ENCODE measurements at places on chromosomes 6 and 20.

DNA sequence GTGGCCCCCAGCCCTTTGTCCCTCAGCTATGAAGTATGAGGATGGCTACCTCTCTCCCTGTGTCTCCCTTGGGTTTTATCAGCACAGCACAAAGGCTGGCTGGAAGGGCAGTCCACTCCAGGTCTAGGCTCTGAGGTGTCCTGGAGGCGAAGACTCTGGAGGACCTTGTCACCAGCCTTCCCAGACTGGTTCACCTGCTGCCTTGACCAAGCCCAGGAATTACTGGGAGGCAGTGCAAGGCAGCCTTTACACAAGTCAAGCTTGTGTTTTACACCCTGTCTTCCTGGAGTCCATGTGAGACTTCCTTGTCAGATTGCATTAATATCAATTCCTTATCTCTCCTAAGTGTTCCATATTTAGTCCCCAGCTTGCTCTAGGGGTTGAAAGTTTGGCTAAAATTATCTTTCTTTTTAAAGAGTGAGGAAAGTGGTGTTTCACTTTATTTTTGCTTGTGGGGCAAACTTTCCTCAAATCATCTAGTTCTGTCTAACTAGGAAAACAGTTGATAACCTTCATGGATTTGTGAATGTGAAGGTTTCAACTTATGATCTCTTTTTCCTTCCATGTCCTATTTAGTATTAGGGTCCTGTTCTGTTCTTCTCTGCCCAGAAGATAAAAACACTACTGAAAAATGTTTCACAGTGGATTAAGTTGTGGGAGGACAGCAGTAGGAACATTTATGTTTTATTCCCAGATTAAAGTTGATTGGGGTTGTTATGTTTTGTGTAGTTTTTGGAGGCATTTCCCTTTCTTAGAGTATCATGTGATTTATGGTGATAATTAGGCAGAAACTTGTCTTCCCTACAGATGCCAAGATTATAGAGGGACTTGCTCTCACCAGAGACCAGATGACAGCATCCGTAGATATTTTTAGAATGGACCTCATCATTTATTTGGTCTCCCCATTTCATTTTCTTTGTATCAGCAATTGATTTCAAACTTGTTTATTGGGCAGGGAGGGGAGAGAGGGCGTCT is 114.8 kb downstream of the FOXO3 start:
- DNase-seq: no peak

DNA sequence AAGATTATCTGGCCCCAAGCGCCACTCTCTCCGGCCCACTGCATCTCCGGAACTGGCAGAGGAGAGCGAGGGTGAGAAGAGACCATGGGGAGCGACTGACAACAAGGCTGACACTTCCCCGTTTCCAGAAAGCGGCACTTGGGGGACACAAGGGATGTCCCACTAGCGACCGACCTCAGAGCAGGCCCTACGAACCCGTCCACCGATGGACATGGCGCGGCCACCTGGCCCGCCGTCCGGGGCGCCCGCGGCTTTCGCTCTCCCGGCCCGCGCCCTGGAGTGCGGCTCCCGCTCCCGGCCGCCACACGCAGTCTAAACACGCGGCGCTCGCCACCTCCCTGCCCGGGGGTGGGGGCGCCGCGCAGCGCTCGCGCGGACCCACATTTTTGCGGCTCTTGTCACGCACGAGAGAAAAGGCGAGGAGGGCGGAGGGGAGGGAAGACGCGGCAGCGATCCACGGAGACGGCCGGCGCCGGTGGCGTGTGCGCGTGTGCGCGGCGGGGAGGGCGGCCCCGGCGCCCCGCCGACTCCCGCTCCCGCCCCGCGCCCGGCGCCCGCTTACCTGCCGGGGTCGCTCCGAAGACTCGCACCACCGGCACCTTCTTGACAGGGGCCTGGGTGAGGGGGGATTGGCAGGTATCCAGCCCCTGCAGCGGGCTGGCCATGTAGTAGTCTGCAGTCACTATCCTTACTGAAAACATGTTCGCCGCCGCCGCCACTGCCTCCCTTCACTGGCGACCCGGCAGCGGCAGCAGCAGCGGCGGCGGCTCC is 645 bp downstream of the REV3L start:
- DNase-seq: peak; percentile 76

DNA sequence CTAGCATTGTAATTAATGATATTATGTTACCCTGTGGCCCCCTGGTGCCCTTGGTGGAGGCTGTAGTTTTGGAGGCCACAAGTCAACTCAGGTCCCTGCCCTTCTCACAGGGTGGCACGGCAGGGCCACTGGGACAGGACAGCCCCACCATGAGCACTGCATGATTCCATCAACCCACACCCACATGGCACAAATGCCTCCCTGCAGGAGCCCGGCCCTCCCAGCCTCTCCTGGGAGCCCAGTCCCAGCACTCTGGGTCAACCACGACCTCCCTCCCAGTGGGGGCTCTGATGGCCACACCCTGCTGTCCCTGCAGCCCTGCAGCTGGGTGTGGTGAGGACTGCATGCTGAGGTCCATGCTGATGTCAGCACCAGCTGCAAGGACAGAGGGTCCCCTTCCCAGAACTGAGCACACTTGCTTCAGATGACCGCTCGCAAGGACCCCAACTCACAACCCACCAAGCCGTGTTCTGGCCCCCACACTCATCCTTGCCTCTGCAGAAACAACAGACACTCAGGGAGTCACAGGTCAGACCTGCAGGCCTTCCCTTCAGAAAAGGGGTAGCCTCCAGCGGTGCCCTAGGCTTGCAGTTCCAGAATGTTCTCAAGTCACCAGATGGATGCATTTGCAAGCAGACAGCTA is 15.7 kb upstream of the CST7 start:
- DNase-seq: no peak

DNA sequence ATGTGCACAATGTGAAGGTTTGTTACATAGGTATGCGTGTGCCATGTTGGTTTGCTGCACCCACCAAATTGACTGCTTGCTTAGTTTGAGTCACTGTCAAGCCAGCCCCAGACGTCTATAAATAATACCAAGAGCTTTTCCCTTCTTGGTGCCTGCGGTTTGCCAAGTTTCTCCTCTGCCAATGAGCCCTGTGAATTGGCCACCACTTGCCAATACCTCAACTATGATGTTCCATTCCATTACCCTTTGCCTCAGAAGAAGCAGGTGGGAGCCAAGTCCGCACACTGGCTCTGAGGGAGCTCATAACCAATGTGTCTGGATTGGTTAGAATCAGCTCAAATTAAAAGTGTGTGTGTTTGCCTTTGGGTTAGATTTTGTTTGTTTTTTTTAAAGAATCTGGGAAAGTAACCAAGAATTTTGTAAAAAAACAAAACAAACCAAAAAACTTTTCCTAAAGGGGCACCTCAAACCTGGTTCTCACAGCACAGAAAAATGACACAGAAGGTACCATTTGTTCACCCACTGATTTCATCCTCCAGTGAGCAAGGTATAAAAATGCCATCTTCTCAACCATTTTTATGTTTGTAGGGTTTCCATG is 244.7 kb upstream of the PRND start:
- DNase-seq: no peak

DNA sequence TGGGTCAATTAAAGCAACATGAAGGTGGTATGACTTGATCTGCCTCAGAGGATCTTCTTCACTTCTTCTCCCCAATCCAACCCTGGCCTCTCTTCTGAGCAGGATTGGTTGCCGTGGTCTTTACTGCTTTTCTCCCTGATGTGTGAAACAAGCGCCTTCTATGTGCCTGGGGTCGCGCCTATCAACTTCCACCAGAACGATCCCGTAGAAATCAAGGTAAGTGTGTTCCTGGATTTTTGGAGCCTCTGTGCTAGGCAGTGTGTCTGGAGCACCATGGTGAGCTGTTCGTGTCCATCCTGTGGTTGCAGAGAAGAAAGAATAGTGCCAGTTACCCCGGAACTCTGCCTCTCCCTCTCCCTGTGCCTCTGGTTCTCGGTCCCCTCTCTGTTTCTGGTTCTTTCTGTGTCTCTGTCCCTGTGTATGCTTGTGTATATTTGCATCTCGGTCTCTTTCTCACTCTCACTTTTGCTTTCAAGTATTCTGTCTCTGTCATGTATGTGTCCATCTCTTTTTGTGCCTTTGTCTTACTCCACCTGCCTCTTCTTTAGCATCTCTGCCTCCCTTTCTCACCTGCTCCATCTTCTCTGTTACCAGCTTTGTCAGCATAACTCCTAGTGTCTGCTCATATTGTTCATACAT is 23.5 kb downstream of the TM9SF4 start:
- DNase-seq: no peak

- no peak for DNase-seq
Observed at GRCh38 chr6:116412270-116412669, 41.5 kb downstream of the DSE start.

DNA sequence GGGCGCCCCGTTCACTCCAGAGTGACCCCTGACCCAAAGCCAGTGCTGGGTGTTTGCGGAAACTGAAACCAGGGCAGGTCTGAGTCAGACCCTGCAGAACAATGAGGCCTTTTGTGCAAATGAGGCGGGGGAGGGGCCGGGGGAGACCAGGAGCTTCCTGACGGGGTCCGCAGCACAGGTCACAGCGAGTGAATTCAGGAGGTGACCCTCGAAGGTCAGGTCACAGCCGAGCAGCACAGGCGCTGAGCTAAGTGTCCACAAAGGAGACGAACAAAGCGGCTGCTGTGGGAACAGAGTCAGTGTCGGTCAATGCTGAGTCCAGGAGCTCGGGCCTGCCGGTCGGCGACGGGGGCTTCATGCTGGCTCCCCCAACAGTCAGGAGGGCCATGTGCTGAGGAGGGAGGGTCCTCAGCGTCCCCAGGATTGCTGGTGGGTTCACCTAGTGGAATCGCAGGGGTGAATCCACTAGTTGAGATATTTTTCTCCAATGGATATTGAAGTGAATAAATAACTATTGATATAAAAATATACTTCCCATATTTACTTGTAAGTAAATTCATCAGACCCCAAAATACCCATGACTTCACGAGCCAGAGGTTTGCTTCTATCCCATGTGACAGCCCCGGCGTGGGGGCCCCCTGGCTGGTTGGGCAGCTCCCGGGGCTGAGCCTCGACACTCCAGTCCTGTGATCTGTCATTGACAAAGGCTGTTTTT is 188.4 kb upstream of the SULF2 start:
- DNase-seq: no peak

- DNase-seq: peak; percentile 42
Observed at GRCh38 chr20:13690943-13691342, 52.2 kb upstream of the TASP1 start.

- DNase-seq: no peak
Observed at GRCh38 chr6:137871831-137872454, 4.9 kb downstream of the TNFAIP3 start.

DNA sequence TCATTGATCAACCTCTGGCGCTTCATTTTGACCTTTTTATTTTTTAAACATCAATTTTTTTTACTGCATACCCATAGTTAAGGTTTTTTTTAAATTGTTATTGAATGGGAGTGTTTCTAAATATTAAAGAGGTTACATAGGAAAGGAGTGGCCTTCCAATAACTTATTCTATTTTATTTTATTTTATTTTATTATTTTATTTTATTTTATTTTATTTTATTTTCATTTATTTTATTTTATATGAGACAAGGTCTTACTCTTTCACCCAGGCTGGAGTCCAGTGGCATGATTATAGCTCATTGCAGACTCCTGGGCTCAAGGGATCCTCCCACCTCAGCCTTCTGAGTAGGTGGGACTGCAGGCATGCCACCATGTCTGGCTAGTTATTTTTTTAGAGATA is 30.2 kb downstream of the DOP1A start:
- DNase-seq: no peak

DNA sequence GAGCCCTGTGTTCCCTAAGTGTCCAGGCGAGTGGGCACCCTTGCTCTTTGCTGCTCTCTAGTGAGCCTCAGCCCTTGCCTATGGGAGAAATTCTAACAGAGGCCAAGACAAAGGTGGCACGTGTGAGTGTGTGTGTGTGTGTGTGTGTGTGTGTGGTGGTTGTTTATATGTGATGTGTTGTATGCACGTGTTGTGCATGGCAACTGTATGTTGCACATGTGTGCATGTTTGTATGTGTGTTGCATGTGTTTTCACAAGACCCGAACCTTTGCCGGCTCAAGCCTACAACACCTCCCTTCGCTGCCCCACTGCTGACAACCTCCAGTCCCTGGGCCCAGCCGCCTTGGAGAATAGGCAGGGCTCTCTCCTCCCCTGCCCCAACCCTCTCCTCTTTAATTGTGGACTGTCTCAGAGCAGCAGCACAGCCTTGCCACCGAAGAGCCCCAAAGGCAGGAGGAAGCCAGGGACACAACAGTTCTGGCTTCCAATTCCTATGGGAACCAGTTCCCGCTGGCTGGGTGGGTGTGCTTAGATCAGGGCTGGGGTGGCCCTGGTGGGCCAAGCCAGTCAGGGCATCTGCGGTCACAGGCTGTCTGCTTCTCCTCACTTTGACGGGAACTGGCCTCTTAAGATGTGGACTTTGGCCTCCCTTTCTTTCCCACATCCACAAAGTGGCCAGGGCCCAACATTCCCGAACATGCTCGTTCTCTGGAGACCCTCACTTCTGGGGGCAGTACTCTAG is 2.7 kb downstream of the KCNK16 start:
- peak; percentile 60 for DNase-seq

GRCh38 chr6:71277926-71278600 is 10.5 kb upstream of the OGFRL1 start:
- DNase-seq: no peak

DNA sequence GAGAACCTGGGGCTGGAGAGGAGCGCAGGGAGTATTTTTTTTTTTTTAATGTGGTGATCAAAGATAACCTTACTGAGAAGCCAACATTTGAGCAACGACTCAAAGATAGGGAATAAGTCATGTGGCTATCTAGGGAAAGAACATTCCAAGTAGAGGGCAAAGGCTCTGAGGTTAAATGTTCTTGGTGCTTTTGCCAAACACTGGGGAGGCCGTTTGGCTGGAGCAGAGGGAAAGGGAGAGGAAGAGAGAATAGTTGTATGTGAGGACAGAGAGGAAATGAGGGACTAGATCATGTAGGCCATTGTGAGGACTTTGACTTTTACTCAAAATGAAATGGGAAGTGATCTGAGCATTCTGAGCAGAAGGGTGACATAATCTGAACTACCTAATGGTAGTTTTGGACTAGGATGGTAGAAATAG is 27.8 kb downstream of the ACSS2 start:
- no peak for DNase-seq

DNA sequence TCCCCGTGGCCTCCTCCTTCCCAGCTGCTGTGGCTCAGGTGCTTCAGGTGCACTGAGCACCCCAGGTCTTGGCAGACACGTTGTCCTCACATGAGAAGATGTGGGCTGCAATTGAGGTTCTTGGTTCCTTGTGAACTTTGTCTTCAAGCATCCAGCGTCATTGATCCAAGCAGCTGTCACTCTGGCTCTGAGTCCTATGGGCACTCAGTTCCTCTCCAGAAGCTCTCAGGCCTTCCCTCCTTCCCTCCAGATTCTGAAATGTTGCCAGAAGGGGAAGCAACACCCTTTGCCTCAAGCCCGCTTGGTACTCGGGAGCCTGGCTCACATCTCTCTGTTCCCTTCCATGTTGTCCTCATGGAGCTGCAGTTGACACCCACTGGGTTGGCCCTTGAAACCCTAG is 8.4 kb upstream of the MRGBP start:
- DNase-seq: no peak

DNA sequence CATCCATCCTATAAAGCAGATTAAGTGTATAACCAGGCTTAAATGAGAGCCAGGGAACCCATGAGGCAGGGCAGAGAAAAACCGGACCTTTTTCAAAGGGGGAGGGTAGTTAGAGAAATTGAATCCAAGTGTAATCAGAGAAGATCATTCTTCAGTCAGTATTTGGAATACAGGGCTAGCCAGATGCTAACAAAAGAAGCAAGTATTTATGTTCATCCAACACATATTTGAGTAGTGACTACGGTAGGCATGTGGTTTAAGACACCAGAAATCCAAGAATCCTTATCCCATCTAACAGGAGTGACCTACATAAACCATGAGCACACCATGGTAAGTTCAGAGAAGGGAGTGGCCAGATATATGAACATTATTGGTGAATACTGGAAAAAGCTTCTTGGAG is 46.8 kb upstream of the FAM83C start:
- DNase-seq: no peak

- DNase-seq: peak; percentile 80
Observed at GRCh38 chr6:136643850-136644596, 93.8 kb upstream of the MAP7 start.

All from left hindlimb (tissue), 1 donor.